HCEC 1CT (cell line): ENCODE measurements at places on chromosomes 2 and 18.

DNA sequence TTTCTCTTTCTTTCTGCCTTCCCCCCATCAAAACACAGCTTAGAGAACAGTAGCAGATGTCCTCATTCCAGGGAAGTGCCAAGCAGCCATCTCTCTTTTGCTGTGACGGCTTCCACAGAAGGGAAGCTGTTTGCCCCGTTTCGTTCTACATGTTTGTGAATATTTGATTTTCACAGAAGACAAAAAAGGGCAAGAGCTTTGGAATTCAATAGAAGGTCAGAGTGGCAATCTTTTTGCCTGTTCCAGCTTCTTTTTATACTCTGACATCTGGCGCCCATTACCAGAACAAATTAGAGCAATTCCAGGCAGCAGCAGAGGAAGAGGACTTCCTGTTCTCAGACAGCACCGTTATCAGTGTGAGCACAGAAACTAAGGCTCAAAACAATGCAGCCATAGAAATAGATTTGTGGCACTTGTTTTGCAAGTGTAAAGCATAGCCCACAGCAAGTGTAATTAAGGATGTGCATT lies 79.0 kb upstream of the CDH19 start:
- DNase-seq = no peak

- DNase-seq = no peak
These were observed 162.2 kb downstream of the PXDN start for GRCh38 chr2:1581965-1582625.

- DNase-seq = no peak
These were observed 204.2 kb upstream of the CELF4 start for GRCh38 chr18:37769826-37770225.

GRCh38 chr2:98869272-98869641 lies 66.8 kb downstream of the CRACDL start:
- no peak for DNase-seq

GRCh38 chr18:46393230-46393629 lies 263.8 kb downstream of the LOXHD1 start:
- DNase-seq = no peak

DNA sequence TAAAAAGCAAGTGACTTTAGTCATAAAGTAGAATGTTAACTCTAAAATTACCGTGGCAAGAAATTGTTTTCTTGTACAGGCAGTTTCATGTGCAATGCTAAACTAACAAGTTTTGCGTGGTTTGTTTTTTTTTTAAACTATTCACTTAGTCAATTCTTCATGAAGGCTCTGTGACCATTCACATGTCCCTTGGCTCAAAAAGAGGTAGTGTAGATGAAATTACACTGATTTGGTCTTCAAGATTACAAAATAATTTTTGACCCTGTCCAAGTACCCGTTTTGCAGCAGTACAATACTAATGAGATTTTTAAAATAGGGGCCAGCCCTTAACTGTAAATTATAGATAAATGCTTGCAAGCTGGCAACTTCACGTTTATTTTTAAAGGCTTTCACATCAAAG lies 1.3 kb downstream of the TMEM131 start:
- DNase-seq = no peak

- no peak for DNase-seq
These were observed 18.1 kb downstream of the GPC1 start for GRCh38 chr2:240453461-240454105.

- no peak for DNase-seq
These were observed 137.9 kb upstream of the ITGA4 start for GRCh38 chr2:181319286-181319685.

DNA sequence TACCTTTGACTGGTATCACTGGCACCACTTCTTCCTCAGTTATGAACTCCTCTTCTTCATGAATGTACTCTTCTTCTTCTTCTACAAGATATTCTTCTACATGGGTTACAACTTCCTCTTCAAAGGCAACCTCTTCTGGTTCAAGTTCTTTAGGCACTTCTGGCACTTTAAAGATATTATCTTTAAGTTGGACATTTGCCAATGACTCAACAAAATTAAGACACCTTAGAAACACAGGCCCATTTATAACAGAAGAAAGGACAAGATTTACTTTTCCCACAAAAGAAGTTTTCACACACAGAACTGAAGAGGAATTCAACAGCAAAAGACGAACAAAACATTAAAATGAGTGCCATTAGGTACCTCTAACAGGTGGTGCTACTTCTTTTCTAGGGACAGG lies 127.3 kb downstream of the TTN start:
- no peak for DNase-seq

GRCh38 chr18:45783097-45784075 lies 42.1 kb upstream of the SIGLEC15 start:
- peak; percentile 72 for DNase-seq

DNA sequence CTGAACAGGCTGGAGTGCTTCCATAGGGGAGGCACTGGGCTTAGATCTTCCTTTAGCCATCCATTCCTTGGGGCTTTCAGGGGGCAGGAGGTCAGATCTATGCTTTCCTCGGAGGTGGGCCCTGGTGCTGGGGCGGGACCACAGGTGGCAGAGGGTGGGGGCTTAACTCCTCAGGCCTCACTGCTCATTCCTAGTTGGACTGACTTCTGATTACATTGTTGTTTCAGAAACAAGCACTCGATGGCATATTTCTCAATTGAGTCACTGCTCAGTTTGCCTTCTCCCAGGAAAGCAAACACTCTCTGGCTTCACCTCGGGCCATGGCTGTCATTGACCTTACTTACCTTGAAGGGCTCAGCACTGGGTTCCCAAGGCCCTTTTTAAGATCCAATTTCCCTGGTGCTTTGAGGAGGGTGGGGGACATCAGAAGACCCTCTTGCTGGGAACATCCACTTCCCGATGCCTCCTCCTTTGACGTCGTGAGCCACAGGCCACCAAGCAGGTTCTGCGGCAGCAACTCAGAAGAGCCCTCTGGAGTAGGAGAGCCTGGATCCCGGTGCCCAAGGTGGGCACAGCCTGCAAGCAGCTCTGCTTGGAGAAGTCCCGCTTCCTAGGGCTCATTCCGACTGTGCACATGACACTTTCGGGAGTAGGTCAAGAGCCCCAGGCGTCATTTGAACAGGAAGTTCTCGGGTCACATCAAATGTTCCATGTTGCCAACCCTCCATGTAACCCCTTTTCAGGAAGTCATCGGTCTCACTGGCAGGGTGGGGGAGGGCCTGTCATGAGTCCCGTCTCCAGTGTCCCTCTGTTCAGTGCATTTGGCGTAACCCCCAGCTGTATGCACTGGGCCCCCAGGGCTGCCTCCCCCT lies 40.6 kb downstream of the SDC1 start:
- DNase-seq = peak; percentile 74

DNA sequence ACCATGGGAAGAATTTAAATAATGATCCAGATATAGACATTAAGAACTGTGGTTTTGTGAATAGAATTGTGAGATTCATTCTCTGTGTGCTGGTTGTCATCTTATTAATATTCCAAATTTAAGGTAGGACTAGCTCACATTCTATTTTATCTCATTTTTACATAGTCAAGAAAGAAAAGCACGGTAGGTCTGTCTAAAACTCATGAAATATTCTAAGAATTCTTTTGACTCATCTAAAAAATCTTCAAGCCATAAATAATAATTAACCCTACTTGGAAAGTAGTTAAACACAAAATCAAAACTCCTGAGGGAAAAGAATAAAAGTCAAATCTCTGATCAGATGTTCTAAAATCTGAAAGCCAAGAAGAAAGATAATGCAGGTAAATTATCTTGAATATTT lies 388.8 kb upstream of the CHAC2 start:
- no peak for DNase-seq

GRCh38 chr2:85112906-85113625 lies 20.1 kb upstream of the TCF7L1 start:
- DNase-seq = peak; percentile 10

GRCh38 chr2:18268400-18268799 lies 292.1 kb downstream of the RDH14 start:
- DNase-seq = no peak

DNA sequence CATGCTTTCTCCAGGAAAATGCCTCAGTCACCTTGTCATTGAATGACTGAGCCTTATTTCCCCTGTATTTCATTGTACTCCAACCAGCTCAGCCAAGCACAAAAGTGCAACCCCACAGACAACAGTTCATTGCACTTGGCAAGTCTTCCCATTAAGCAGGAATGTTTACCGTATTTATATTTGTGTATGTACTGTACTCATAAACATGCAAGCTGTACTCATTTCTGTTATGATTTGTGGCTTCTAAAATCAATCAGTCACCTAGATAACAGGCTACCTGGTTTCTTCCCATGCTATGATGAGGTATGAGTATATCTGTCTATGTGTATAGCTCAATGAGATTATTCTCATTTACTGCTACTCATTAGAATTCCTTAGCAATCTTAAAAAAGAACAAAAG lies 505.5 kb upstream of the FAM98A start:
- peak; percentile 5 for DNase-seq

- DNase-seq = peak; percentile 6
These were observed 69.0 kb downstream of the KLHL29 start for GRCh38 chr2:23453836-23454460.

- DNase-seq = no peak
These were observed 34.2 kb upstream of the ACAA2 start for GRCh38 chr18:49847524-49847923.

- peak; percentile 8 for DNase-seq
These were observed 43.6 kb downstream of the NOL10 start for GRCh38 chr2:10646153-10646552.

DNA sequence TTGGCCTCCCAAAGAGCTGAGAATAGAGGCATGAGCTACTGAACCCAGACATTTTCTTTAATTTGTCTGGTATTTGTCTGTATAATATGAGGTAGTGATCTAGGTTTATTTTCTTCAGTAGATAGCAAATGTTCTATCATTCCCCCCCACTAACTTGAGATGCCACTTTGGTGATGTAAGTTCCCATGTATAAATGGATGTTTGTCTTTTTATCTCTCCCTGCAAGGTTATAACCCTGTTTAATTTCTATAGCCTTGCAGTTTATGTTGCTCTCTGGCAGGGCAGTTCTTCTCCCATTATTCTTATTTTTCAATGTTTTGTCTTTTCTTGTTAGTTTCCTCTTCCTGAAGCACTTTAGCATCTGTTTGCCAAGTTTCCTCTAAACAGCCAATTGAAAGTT lies 39.1 kb upstream of the MAP4K4 start:
- DNase-seq = no peak

GRCh38 chr2:169860149-169860548 lies 32.9 kb downstream of the UBR3 start:
- DNase-seq = no peak

DNA sequence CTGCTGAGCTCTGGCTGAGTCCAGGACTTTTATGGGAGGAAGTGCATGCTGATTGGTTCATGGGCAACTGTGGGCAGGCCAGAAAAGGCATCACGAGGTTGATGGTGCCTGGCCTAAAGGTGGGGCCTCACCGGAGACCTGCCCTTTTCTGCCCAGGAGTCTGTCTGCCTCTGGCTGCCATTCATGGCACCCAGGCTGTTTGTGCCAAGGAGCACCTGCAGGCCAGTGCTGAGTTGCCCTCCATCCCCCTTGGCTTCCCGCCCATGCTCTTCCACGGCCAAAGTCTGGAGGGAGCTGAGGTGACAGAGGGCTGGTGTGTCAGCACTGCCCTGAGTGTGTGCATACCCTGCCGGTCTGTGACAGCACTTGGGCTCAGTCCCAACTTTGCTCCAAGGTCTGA lies 123.2 kb downstream of the PTH2R start:
- DNase-seq = no peak

DNA sequence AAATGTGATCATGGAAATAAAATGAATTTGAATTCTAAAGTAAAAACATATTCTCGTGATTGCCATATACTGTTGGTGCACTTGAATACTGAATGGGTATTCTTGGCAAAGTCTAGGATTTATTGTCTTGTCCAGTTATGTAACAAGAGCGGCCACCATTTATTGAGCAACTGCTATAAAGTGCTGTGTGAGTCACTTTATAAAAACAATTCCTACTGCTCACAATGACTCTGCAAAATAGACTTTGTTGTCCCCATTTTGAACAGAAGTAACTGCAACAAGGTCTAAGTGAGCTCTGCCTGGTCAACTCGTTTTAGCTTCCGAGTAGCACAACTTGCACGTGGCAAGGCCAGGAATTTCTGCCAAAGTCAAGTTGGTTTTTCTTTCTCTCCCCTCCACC lies 995.6 kb upstream of the FANCL start:
- no peak for DNase-seq

GRCh38 chr2:84830095-84830494 lies 50.8 kb downstream of the TRABD2A start:
- DNase-seq = no peak

GRCh38 chr18:31646332-31647126 lies 37.9 kb downstream of the B4GALT6 start:
- no peak for DNase-seq

- DNase-seq = no peak
These were observed 35.3 kb downstream of the SLC66A2 start for GRCh38 chr18:79916128-79916494.

DNA sequence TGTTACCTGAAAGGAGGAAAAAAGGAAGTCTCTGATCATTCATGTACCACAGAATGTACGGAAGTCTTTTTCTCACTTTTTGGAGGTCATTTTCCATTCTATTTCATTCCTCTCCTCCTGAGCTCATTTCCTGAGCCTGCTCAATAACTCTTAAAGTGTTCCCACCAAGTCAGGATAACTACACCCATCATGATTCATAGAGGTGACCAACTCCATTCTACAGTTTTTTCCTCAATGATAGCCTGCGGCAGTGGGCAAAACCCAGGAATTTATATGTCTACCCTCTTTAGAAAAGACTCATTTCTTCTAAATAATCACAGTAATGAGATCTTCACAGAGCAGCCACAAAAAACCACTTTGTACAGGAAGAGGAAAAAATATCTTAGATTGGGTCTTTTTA lies 372.5 kb downstream of the RBM43 start:
- no peak for DNase-seq

- peak; percentile 46 for DNase-seq
These were observed 1183.2 kb upstream of the ACVR2A start for GRCh38 chr2:146661473-146662096.
